A549 treated with GW870086 at 1 μM for 4 hours (cell line): ENCODE measurements at places on chromosomes 12 and 14. TPM values are rescaled to one million over a fixed set of nuclear protein-coding genes. Genes with fewer than 3 reads are reported as not detected.

INHBE gene
- 0.11 to 0.17 TPM (median 0.13 TPM) in 4 of 5 replicates, not detected in the other for total RNA-seq

IKZF4 gene
- total RNA-seq: 1.7 to 3.9 TPM (median 2.9 TPM) in 5 replicates

FAM186B gene
- total RNA-seq: 0.08 to 0.16 TPM (median 0.13 TPM) in 4 of 5 replicates, not detected in the other

PTPRR gene
- total RNA-seq: 0.21 to 0.43 TPM (median 0.32 TPM) in 4 of 5 replicates, not detected in the other

LRIG3 gene
- 3.4 to 5.0 TPM (median 4.6 TPM) in 5 replicates for total RNA-seq

OR4L1 gene
- not detected in 5 replicates for total RNA-seq

KLRG1 gene
- total RNA-seq: 1.1 to 2.6 TPM (median 1.5 TPM) in 5 replicates

GDF3 gene
- not detected in 5 replicates for total RNA-seq

LHX5 gene
- 0.03 to 0.08 TPM (median 0.07 TPM) in 3 of 5 replicates, not detected in the others for total RNA-seq

VRTN gene
- total RNA-seq: not detected in 5 replicates

TMCC3 gene
- total RNA-seq: 0.88 to 1.8 TPM (median 1.2 TPM) in 5 replicates

HOXC12 gene
- total RNA-seq: not detected in 5 replicates

LMO3 gene
- 0.03 TPM in 1 of 5 replicates, not detected in the others for total RNA-seq

TAS2R9 gene
- total RNA-seq: not detected in 5 replicates

TAS2R31 gene
- 0.13 to 0.15 TPM in 2 of 5 replicates, not detected in the others for total RNA-seq

DYRK2 gene
- 8.8 to 13.1 TPM (median 11.0 TPM) in 5 replicates for total RNA-seq

RIN3 gene
- total RNA-seq: 18.4 to 25.2 TPM (median 24.0 TPM) in 5 replicates

KLRC3 gene
- total RNA-seq: 0.41 to 0.42 TPM in 2 of 5 replicates, not detected in the others

DIO3 gene
- 0.06 to 0.08 TPM (median 0.07 TPM) in 4 of 5 replicates, not detected in the other for total RNA-seq

PLBD1 gene
- total RNA-seq: 3.8 to 6.3 TPM (median 5.6 TPM) in 5 replicates

EXD2 gene
- total RNA-seq: 12.2 to 13.4 TPM (median 12.7 TPM) in 5 replicates

R3HDM2 gene
- 7.3 to 10.5 TPM (median 9.5 TPM) in 5 replicates for total RNA-seq

MYF6 gene
- total RNA-seq: not detected in 5 replicates

CCDC197 gene
- not detected in 5 replicates for total RNA-seq

RERGL gene
- not detected in 5 replicates for total RNA-seq

HOXC6 gene
- 3.7 to 4.8 TPM (median 4.4 TPM) in 5 replicates for total RNA-seq
